Activated naive CD4-positive, alpha-beta T cell treated with anti-CD3 and anti-CD28 coated beads, Interleukin-2, amount 50 U/mL, for 72 hours (primary cell): ENCODE measurements at places on chromosomes 5 and 9. TPM values are rescaled to one million over a fixed set of nuclear protein-coding genes. Genes with fewer than 3 reads are reported as not detected.

GRCh38 chr5:129378961-129379360, 81.1 kb upstream of the ADAMTS19 start:
- DNase-seq, result no peak

ZNF484 gene
- 12.5 TPM for total RNA-seq

DNA sequence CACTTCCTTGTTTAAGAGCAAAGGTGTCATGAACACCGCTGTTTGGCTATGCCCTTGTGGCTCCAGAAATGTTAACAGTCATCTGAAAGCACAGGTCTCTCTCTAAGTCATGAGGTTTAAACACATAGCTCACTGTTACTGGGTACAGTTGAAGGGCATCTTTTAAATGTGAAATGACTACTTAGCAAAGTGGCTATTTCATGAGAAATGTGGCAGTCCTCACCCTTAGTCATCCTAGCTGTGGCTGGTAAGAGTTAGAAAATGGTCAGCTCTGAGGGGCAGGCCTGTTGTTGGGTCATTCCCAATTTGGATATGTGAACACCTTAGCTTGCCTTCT, 24.2 kb upstream of the TMEM171 start:
- DNase-seq, result no peak

- no peak for DNase-seq
These were observed 55.8 kb upstream of the CDH6 start for GRCh38 chr5:31137676-31138075.

DNA sequence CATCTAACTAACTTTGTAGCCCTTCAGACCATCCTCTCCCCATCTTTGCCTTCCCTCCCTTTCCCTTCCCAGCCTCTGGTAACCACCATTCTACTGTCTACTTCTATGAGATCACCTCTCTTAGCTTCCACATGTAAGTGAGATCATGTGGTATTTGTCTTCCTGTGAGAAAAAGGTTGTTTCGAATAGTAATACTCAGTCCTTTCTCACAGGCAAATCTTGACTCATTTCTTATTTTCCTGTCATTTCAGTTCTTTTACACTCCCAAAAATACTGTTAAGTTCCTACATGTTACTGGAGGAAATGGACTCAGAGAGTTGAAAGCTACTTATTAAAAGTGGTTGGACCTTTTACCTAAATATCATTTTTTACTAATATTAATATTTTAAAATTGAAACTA, 82.1 kb downstream of the SLF1 start:
- DNase-seq, result no peak

UNC5A gene
- total RNA-seq, result 0.08 TPM

DNA sequence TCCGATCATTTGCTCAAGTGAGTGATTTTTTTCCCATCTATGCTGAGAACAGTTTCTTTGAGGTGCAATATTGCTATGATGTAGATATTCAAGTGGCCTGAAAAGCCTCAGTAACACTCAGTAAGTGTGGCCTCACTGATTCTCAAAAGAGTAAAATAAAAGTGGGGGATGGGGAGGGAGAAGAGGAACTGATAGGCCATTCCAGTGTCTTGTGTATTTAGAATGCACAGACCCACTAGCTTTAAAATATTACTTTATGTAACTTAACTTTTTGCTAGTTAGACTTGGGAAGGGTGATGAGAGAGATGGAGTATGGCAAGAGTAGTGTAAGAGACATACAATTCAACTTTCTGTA, 79.5 kb upstream of the ZNF608 start:
- no peak for DNase-seq

- DNase-seq, result no peak
These were observed 853.3 kb downstream of the MAT2B start for GRCh38 chr5:164358531-164359259.

- DNase-seq, result no peak
These were observed 144.4 kb upstream of the PHYKPL start for GRCh38 chr5:178376921-178377582.

SLC6A18 gene
- not detected for total RNA-seq

DNA sequence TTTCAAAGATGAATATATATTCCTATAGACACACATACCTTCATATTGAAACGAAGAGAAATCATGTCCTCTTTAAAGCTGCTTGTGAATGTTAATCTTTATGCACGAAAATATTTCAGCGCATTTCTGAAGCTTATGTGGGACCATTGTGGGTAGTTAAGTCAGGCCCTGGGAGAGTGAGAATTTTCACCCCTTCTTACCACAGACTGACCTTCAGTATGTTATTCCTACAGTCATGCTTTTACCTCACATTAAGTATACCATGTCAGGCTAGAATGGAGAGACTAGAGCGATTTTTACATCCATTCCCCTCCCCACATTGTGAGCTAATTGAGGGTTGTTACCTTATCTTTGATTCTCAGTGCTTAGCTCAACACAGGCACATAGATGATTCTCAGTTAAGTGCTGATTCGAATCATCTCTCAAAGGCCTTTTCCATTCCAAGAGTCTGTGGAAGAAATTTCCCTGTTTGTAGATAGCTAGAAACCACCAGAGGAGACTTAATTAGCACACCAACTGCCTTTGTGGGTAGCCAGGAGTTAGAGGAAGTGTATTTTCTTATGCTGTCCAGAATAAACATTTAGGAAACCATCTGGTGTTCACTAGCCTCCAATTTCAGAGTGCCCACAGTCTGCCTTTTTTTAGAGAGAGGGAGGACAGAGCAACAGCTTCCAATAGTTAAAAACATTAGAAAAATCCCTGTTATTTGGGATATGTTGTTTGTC, 110.5 kb downstream of the MEGF10 start:
- no peak for DNase-seq

GRCh38 chr5:140043508-140043872, 391 bp upstream of the NRG2 start:
- no peak for DNase-seq

DNA sequence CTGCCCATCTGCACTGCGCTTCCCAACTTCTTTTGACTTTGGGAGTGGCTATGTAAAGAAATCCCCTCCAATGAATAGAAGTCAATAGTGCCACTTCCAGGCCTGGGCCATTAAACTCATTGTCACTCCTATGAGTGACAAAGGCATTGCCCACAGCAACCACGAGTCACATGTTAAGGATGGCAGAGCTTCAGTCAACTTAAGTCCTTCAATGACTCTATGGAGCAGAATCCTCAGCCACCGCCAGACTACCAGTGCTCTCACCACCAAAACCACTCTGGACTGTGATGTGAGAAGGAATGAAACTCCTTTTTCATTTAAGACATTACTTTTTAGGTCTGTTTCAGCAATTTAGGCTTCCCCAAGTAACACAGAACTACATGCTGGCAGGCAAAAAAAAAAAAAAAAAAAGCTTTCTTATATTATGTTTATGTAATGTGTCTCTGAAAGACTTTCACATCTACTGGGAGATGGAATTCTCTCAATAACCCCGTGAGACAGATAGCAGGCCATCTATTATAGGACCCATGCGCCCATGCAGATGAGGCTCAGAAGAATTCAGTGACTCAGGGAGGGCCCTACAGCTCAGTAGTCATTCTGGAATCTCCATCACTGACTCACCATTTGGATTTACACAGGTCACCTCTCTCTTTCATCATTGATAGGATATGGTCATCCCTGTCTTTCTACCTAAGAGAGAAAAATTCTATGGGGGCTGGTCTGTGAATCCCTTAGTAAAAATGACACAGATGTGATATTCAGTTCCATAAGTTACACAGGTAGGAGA, 180.5 kb downstream of the CEMIP2 start:
- no peak for DNase-seq

DNA sequence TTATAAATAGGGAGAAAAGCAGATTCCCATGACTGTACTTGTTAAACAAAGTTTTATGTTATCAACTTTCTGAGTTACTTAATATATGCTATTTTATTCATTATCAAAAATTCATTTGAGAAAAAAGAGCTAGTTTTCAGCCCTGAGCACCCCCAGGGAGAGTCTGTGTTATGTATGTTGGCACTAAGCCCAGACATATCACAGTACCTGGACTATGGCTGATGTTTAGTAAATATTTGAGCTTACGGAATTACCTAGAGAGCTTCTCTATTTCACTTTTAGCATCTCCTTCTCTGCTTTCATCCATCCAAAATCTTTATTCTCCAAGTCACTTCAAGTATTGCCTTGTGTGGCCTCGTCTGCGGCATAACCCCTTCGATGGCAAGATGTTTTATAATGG, 225.9 kb upstream of the PCSK5 start:
- no peak for DNase-seq

- no peak for DNase-seq
These were observed 101.8 kb downstream of the EHMT1 start for GRCh38 chr9:137720571-137721110.
